Vagina (tissue), 2 donors: ENCODE measurements at places on chromosomes 2 and 18.

GRCh38 chr2:65129286-65129825, 550 bp downstream of the RAB1A start:
- DNase-seq: no peak

- DNase-seq: no peak
These were observed 375.9 kb downstream of the TNS1 start for GRCh38 chr2:217626926-217627325.

DNA sequence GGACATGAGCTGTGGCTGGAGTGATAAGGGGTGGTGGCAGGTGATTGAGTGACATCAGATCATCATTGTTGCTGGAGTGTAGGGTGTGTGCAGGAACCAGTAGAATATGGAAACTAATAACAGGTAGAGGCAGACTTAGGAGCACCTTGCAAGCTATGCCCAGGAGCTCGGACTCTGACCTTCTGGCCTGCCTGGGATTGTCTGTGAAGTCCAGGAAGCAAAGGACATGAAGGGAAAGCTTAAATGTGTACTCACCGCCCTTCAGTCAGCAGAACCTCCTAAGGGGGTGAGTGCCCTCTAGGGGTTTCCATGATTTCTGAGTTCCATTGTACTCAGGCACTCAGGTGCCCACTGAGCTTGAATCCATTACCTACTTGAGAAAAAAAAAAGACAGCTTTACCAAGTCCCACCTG, 104.2 kb downstream of the CRIM1 start:
- DNase-seq: no peak

- DNase-seq: no peak
These were observed 139.4 kb downstream of the AKAIN1 start for GRCh38 chr18:5057386-5058348.

DNA sequence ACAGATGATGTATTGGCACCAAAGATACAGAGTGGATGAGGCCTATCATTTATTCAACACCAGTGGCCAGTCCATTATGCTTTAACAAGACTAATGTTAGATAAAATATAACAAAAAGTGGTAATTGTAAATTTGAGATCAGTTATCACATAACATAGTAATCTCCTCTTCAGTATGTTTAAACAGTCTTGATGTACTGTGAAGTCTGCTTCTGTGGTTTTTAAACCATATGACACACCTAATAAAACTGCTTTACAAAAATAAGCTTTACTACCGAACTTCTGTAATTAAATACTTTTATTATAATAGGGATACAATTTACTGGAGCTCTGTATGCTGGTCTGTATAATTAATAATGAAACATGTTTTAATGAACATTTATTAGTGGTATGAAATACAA, 2156.1 kb upstream of the CELF4 start:
- no peak for DNase-seq

- DNase-seq: no peak
These were observed 32.3 kb downstream of the STON1 start for GRCh38 chr2:48562281-48562680.

DNA sequence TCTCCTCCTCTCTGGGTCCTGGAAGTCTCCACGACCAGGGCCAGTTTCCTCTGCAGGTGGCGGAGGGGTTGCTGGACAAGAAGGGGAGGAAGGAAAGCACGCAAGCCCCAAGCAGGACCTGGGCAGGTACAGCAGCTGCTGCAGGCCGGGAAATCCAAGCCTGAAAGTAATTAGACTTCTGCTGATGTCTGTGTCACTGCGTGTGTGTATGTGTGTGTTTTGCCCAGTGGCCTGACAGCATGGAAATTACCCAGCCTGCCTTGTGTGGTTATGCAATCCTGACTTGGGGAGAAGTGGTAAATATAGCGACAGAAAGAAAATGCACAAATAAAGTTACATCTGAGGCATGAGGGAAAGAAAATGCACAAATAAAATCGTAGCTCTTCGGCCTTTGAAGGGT, 121.8 kb upstream of the ZBTB14 start:
- no peak for DNase-seq

- DNase-seq: no peak
These were observed 166.3 kb downstream of the CCDC148 start for GRCh38 chr2:158290225-158290624.

GRCh38 chr2:41194230-41194629, 742.3 kb upstream of the SLC8A1 start:
- DNase-seq: no peak

DNA sequence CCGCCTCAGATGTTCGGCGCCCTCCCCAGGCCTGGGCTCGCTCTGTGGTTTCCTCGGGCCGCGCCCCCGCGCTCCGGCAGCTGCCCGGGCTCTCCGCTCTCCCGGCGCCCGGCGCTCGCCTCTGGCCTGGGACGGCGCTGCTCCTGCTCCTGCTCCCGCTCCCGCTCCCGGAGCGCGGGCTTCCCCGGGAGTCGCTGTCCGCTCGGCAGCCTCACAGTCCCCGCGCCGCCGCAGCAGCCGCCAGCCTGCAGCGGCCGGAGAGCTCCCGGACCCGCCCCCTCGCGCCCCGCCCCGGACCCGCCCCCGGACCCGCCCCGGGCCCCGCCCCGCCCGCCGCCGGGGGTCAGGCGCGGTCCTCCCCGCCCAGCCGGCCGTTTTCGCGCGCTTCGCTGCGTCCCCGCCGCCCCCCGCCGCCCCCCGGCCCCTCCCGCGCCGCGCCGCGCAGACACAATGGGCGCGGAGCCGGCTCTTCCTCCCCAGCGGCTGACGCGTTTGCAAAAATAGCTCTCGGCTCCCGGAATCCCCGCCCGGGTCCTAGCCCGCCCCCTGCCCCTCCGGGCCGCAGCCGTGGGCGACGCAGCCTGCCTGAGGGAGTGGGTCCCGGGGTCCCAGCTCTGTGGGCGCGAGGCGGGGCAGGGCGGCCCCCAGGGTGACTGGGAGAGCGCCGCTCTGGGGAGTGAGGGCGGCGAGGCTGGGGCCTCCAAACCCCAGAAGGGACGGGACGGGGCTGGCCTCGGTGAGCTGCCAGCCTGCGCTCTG, at the start of gene ARL4C:
TSS of gene ARL4C (minus strand) at position 247 of the 759 bp plus-strand sequence. CDS start 495 bp downstream, outside the sequence.
- no peak for DNase-seq

DNA sequence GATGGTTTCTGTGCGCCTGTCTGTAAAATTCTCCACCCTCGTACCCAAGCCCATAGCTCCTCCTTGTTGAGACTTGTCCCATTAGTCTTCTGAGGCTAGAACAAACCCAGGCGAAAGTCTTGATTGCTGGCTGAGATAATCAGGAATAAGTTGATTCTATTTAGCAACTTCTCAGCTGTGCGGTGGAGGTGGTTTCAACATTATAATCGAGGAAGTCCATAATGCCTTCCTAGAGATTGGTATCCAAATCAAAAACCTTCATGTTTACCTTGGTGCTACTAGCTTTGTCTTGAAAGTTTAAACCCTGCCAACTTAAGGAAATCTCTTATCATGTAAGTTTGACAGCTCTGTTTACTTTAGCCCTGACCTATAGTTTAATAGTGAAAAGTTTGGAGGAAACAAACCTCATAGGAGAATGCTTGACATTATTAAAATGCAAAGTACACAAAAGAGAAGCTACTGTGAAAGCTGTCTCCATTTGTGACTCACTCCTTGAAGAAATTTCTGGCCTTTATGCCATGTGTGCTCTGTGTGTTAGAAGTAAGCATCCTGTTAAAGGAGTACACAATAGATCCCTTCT, 36.6 kb upstream of the DSC1 start:
- DNase-seq: no peak

DNA sequence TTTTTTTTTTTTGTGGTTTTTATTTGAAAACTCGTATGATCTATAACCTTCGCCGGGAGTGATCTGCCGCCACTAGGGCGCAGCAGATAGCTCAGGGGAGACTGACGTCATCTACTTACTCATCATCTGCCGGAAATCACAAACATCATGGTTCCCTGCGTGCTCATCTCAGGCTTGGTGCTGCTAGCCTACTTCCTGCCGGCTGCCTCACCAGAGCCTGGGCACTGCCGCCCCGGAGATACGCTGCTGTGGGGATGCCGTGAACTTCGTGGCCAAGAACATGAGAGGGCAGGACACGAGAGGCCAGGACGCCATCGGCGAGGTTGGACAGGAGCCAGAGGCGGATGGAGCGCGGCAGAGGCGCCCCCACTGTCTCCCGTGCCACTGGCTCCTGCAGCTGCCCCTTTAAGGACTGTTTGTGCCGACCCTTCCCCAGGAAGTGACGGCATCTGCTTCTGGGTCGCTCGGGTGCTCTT, 68.8 kb downstream of the DOK6 start:
- no peak for DNase-seq

DNA sequence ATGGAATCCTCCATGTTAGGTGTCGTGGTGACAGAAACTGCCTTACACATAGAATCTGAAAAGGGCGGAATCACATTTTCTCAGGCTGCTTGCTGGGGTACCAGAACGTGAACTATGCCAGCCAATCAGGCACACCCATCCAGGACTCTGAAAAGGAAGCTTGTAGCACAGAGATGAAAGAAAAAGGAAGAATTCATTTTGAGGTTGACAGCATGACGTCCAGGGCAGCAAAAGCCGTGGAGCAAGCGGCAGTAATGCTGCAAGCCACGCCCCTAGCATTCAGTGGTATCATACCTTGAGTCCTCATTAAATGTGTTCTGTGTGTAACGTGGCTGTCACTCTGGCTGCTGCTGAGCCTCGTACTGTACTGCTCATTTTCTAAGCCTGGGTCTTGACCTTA, 304.0 kb downstream of the DYSF start:
- DNase-seq: no peak

- DNase-seq: no peak
These were observed 287.8 kb upstream of the CCDC68 start for GRCh38 chr18:55247032-55247431.

- DNase-seq: no peak
These were observed 75.8 kb downstream of the ACTR3 start for GRCh38 chr2:113965644-113966043.

GRCh38 chr2:30978044-30978443, 160.2 kb downstream of the GALNT14 start:
- DNase-seq: no peak

GRCh38 chr2:133457861-133458260, 110.4 kb downstream of the NCKAP5 start:
- DNase-seq: no peak

GRCh38 chr18:56992777-56993176, 154.1 kb upstream of the BOD1L2 start:
- no peak for DNase-seq

- no peak for DNase-seq
These were observed 136.9 kb downstream of the MAIP1 start for GRCh38 chr2:200092235-200092634.

DNA sequence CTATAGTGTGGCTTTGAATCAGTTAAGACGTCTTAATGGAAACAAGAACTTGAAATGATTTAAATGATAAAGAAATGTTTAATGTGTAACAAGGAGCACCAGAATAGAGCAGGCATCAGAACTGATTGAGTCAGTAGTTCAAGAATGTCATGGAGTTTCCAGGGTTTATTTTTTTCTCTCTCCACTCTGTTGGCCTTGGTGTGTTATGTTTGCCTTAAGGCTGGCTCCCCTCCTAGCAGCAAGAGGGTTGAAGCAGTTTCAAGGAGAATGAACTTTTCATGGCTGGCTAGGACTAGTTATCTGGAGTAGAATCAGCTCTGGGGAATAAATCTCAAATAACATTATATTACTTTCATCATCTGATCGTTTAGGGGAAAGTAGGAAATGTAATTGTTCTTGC, 13.4 kb upstream of the GLS start:
- DNase-seq: no peak

DNA sequence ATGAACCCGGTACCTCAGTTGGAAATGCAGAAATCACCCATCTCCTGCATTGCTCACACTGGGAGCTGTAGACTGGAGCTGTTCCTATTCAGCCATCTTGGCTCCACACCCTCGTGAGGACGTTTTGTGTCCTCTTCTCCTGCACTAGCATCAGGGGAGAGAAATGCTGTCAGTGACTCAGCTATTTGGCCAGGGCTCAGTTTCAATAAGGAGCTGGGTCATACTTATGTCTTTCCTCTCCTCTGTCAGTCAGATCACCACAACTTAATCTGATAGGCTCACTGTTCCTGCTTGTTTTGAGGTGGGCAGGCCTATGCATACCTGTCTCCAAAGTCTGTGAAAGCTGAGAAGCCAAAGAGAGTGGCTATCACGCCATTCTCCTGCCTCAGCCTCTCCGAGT, 921.2 kb downstream of the DCC start:
- DNase-seq: no peak

DNA sequence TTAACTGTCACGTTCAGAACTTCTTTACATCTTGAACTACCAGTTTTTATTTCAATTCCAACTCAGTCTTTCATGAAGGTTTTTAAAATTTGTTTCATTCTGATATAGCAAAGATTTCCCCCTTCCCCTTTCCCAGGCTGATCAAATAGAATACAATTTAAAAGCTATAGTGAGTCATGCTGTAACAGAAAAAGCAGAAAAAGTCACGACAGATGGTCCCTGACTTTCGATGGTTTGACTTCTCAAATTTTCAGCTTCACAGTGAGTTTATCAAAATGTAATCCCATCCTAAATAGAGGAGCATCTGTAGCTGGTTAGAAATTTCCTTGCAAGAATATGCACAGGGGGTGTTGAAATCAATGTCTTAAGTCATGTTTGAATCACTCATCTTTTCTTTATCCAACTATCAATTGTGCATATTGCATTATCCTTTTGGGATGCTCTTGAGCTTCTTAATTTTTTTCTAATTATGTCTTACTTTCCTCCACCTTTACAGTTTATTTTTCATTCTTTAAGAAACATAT, 500.3 kb downstream of the LRP1B start:
- DNase-seq: no peak
